NCI-H2171 (cell line): ENCODE measurements at places on chromosomes 3 and 15.

DNA sequence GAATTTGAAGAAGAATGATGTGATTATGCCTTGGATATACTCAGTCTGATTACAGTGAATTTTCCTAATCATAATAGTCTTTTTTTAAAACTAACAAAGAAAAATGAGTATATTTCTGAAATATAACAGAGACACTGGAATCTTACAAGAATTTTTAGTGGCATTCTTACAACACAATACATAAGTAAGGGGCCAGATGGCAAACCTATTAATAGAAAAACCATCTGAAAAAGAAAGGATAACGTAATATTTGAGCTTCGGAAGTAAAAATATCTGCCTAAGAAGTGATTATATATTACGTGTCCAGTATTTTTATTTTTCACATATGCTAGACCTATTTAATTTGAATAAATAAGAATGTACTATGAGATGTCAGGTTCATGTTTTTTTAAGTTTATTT is 452.8 kb downstream of the NAALADL2 start:
- DNase-seq: no peak

GRCh38 chr3:17964108-17964507 is 221.7 kb upstream of the TBC1D5 start:
- no peak for DNase-seq

DNA sequence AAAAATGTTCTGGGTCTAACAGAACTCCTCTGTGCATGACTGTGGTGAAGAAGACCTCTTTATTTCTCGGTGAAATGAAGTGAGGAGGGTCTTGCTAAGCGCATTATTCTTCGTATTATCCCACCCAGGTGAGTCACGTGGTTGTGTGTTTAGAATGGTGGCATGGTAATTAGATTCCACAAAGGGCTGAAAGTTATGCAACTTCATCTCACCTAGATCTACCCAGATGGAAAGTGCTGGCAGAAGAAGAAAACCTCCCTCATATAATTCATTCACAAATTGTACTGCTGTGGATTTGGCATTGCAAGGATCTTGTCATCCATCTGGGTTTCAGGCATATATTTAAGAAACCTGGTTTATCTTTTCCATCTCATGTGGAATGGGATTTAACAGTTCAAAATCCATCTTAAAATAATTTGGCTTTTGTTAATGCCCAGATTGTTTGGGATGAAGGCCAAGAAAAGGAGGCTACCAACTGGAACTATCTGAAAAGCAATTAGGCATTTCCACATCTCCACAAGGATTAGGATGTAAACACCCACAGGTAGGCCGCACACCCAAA is 175.3 kb downstream of the PLCL2 start:
- DNase-seq: no peak

GRCh38 chr3:146468671-146469149 is 651 bp downstream of the PLSCR2 start:
- DNase-seq: no peak

- no peak for DNase-seq
Observed at GRCh38 chr3:171286580-171287249, 173.5 kb downstream of the TNIK start.

- DNase-seq: no peak
Observed at GRCh38 chr3:178304758-178305467, 231.3 kb upstream of the KCNMB2 start.

GRCh38 chr15:60326824-60327654 is 70.7 kb downstream of the ANXA2 start:
- DNase-seq: peak; percentile 36

DNA sequence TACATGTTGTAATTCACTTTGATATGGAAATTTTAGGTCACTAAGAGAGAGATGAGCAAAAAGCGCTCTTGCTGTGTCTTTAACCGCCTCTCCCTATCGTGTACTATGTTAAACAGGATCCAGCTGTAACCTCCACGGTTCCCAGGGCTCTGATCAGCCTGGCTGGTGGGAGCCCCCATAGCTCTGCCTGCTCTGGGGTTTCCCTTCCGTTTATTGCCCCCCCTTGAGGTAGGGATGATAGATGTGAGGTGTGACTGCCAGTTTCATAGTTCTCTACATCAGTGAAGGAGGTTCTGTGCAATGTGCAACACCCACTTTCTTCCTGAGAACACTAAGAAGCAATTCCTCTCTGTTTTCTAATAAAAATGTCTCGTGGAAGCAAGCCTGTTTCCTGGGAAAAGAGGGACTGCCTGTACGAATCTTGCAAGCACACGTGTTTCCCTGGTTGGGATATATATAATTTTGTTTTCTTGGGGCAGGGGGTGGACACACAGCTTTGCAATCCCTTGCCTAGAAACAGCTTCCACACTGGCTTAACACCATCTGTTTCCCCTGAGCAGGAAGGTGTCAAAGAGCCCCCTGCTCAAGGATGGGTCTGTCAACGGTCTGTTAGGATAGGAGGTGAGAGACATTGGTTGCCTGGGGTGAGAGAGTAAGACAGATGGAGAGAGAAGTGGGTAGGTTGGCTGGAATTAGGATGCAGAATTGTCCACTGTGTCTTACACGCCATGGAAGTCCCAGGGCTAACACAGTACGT is 23.8 kb downstream of the CORO2B start:
- no peak for DNase-seq

DNA sequence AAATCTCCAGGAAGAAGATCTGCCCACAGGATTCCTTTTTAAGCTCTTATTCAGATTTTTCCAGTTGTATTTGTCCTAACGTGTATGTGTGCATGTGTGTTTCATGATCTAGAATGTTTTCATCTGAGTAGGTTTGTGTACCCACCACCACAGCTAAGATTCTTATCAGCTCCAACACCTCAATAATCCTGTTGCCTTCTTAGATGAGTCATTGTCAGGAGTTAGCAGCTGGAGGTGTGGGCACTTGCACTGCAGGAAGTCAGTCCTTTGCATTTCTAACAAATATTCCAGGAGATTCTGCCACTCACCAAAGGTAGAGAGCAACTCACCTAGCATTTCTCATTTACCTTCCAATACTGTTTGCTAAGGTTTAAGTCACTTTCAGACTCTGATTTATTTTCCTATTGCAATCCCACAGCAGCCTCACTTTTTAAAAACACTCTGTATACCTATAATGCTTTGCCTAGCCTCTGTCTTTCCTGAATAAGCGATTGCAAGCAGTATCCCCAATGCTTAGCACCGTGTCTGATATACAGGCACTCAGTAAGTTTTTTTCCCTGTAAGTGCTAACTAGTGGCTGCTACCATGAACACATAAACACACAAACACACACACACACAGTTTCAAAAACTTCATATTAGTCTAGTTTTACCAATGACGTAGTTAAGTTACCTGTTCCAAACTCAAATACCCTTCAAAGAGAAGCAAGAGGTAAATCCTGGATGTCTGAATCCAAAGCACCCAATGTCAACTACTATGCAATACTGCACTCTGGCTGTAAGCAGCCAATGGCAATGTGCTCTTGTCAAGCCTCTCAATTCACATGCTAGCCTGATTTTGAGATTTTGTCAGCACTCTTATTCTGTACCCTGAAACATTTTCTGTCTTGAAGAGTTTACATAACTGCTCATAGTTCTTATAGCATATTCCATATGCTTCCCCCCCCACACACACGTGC is 713.5 kb upstream of the LMCD1 start:
- no peak for DNase-seq

DNA sequence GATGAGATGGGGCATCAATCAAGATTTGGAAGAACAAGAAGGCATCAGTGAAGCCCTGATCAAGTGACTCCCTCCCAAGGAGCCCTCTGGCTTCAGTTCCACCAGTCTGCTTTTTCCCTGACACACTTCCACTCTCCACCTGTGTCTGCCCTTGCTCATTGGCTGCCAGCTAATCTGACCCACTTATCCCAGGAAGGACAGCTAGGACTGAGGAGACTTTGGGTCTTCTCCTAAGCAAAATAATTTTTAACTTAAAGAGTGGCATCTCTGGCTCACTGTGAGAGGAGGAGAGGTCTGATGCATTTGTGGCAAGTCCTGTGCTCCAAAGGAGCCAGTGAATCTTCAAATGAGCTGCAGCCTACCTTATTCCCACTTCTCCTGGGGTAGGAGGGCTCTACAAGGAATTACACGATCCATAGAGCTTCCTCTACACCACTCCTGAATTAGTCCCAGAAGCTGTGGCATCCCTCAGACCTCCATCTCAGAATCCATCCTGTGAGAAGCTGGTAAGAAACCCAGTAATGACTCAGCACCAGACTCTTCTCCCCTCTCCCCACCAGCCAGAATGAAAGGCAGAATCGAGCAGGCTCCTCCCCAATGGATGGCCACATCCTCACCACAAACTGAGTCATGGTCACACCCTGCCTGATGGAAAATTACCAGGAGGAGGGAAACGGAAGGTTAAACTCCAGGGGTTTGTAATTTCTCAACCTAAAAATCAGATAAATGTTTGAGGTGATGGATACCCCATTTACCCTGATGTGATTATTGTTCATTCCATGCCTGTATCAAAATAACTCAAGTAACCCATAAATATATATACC is 6.3 kb upstream of the PKM start:
- DNase-seq: no peak

DNA sequence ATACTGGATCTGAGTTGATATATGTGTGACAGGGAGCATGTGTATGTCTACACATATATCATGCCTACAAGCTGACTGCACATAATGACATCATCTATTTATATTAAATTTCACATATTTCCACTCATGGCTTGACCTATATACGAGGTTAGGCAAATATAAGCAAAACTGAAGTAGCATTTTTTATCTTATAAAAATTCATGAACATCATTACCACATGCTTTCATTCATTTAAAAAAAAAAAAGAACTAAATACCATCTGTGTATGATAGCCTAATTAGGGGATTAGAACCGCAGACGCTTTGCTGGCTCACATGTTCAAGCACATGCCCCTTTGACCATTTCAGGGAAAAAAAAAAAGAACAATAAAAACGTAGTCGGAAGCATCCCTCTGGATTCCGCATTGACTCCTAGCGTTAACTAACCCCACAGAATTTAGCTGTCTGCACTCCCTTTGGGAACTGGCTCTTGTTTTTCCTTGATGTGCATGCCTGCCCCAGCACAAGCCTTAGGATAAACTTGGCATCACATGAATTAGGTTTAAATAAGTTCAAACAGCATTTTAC is 888.4 kb downstream of the ROBO1 start:
- peak; percentile 40 for DNase-seq

GRCh38 chr3:60323651-60324050 is 927.6 kb downstream of the FHIT start:
- DNase-seq: no peak

GRCh38 chr3:120435621-120436020 is 15.2 kb downstream of the FSTL1 start:
- DNase-seq: no peak

- DNase-seq: no peak
Observed at GRCh38 chr3:5278666-5279065, 91.2 kb downstream of the EDEM1 start.

DNA sequence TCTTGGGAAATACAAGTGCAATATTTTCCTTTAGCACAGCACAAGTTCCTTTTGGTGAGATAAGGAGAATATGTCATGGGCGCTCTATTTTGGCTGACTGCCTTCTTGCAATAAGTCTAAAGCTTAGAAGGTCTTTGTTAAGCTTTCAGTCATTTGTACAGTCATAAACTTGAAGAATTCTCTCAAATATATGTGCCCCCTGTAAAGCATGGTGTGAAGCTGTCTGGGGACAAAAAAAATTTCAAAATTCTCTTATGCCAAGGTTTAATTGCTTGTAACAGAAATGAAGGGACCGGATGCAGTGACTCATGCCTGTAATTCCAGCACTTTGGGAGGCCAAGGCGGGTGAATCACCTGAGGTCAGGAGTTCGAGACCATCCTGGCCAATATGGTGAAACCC is 21.7 kb upstream of the ARID3B start:
- DNase-seq: no peak

DNA sequence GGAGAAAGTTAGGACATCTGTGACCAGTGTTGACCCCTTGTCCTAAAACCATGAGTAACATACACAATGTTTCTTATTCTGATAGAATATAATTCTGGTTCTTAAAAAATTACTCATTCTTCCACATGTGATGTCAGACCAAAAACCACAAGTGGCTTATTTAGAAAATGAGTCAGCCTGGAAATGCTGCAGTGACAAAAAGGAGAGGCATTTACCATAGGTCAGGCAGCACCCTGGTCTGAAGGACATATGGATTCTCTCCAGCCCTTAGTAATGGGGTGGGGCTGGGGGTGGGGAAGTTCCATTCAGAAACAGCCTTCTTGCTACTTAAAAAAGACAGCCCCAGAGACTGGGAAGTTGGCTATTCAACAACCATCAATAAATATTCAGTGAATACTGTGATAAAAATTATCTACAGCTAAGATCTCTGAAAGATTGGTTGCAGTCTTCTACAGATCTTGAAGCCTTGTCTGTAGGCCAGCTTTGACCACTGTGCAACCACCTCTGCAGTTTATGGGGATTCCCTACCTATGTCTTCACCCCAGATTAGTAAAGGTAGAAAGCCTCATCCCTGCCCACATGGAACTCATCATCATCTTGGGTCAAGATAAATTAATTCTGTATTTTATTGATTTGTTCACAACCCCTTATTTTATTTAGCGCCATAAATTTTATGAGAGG is 34.9 kb upstream of the TIMP4 start:
- no peak for DNase-seq

GRCh38 chr3:29577250-29577649 is 296.4 kb downstream of the RBMS3 start:
- DNase-seq: no peak

GRCh38 chr15:33066584-33066983 is 127.9 kb downstream of the FMN1 start:
- no peak for DNase-seq

DNA sequence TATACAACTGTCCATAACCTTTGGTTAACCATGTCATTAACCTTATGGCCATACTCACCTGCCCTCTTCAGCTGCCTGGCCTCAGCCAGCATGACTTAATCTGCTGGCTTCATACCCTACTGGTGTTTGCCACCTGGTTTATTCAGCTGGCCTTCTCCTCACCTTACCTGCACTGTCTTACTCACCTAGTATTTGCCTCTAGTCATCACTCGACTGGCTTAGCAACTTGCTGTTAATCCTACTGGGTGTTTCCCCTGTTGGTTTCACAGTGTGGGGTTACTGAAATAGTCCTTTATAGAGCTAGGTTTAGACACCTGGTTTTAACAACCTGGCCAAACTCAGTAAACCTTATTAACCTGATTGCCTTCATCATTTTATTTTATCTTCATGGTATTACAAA is 96.4 kb downstream of the IL12A start:
- DNase-seq: no peak

- no peak for DNase-seq
Observed at GRCh38 chr15:61232266-61232665, 3.2 kb upstream of the RORA start.

DNA sequence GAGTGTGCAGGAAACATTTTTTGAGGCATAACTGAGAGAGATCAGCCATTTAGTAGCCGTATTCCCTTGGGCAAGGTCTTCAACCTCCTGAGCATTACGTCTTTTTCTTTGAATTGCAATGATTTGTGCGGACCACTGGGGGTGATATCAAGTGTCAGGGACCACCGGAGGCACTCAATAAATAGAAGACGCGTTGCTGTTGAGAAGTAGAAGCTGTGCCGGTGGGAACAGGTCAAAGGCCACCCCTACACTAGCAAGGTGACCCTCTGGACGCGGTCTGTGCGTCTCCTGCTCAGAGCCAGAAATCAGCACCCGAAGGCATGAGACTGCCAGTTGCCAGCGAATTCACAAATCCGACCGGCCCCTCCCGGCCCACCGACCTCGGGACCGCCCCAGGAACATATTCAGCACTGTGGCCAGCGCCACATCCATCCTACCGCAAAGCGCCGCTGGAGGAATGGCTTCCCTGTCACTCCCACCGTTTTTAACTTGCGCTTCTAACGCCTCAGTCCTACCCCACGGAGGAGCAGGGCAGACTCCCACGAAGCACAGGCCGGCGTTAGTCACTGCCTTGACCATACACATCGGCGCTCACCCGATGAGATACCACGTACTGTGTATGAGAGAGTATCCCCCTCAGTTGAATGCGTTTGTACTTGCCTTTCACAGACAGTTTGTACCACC is 1.4 kb upstream of the GHSR start:
- DNase-seq: no peak
